ENCODE measurements at places on chromosomes 1 and 21. TPM values are rescaled to one million over a fixed set of nuclear protein-coding genes. Genes with fewer than 3 reads are reported as not detected.

The RCSD1 gene
- 177 TPM for total RNA-seq

The CIART gene
- total RNA-seq: 1.3 TPM

The FAM151A gene
- total RNA-seq: not detected

The REG4 gene
- not detected for total RNA-seq

The PEAR1 gene
- total RNA-seq: 0.09 TPM

The TAL1 gene
- not detected for total RNA-seq

The KPRP gene
- not detected for total RNA-seq

The DENND2C gene
- 0.11 TPM for total RNA-seq

The DNASE2B gene
- total RNA-seq: not detected

The BEST4 gene
- 0.55 TPM for total RNA-seq

The TNFRSF8 gene
- total RNA-seq: 37.6 TPM

The SKI gene
- total RNA-seq: 61.6 TPM

The AVPR1B gene
- total RNA-seq: not detected

The SLC35F3 gene
- 4.0 TPM for total RNA-seq

The SLC9C2 gene
- total RNA-seq: not detected

The C1orf167 gene
- not detected for total RNA-seq

The ATP8B2 gene
- total RNA-seq: 125 TPM

The LRRC7 gene
- 0.16 TPM for total RNA-seq

The CR1 gene
- total RNA-seq: 0.14 TPM

The CD1E gene
- total RNA-seq: not detected

The C8B gene
- total RNA-seq: not detected

Measured in T-helper 2 cell treated with Interferon-gamma antibody and Interleukin-4, amounts not matched to agents 100 ng/mL and 5 ng/mL, for 36 hours (primary cell).